ENCODE measurements at places on chromosomes 4 and X.

DNA sequence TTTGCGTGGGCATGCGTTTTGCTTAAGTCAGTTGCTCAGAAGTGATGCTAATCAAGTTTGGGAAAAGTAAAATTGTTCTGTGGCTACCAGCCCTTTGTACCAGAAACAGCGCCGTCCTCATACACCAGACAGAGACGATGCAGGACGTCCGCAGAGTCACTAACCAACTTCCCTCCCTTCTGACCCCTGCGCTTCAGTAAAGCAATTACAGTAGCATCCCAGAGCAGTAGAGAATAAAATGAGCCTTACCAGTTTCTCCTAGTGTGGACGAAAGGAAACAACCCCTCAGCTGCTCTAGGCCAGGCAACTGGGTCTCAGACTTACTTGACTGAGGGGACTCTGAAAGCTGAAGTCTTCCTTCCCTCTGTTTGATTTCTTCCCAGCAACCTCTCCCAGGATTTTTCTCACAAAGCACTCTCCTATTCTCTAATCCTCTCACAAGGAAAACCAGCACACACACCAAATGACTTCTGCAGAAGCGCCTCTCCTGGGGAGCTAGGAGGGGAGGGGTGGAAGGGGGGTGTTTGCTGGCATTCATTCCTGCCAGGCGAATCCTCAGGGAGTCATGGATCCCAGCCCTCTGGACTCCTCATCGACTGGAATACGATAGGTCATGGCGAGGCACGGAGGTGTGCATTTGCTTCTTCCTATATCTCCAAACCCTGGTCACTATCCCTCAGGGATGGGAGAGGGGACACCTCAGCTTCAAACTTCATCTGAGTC lies 56.0 kb upstream of the MID1 start:
- no peak for DNase-seq

GRCh38 chr4:89834486-89835209 lies 2.3 kb downstream of the SNCA start:
- no peak for DNase-seq

GRCh38 chrX:66009231-66009845 lies 30.5 kb downstream of the VSIG4 start:
- no peak for DNase-seq

- no peak for DNase-seq
Observed at GRCh38 chr4:118753685-118754084, 68.5 kb downstream of the METTL14 start.

GRCh38 chr4:109083911-109084310 lies 218.5 kb downstream of the COL25A1 start:
- DNase-seq = no peak

DNA sequence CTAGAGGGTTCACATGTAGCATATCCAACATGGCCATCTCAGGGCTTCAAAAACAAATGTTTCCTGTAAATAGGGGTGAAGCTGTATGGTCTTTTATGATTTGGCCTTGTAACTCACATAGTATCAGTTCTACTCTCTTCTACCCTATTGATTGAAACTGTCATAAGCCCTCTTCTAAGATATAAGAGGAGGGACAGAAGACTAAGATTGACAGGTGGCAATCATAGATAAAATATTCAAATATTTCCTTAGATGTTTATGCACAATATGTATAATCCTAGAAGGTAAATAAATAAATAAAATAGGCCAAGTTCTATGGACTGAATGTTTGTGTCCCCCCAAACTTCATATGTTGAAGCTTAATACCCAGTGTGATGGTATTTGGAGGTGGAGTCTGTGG lies 6.9 kb upstream of the BEX3 start:
- no peak for DNase-seq

DNA sequence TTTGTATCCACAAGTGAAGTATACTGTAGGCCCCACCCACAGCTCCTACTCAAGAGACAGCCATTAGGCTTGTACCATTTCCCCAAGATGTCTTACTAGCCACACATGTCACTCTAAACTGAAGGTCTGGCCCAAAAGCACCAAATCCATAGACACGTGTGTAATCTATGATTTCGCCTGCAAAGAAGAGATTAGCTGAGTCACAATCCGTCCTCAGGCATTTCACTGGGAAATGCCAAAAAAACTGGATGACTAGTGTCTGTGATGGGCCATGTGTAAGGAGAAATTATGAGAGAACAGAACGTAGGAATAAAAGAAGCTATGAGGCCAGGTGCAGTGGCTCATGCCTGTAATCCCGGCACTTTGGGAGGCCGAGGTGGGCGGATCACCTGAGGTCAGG lies 21.9 kb upstream of the RP2 start:
- no peak for DNase-seq

DNA sequence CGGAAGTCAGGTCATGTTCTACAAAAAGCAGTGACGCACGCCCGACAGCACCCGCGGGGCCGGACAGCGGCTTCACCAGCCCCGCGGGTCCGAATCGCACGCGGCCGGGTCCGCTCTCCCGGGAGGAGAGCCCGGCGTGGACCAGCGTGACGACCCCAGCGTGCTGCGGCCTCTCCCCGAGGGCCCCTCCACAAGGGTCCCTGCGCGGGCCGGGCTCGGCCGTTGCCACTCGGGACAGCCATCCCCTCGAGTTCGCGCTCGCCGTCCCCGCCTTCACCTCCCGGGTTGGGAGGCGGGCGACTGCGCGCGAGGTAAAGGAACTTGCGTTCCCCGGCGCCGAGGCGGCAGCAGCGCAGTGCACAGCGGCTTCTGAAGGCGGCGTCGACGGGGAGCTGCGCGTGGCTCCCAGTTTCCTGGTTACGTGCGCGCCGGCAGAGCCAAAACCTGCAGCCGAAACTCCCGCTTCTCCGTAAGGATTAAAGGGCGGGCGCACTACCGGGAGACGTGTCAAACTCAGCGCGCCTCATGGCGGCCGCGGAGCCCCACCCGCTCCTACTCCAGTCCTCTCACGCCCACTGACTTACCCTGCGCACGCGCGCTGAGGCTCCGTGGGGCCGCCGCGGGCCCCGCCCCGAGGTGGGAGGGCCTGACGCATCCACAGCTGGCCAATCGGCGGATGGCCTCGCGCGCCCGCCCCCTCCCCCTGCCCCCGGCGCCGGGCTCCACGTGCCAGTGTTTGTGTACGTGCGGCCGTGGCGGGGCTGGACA lies 416 bp upstream of the LRP2BP start:
- DNase-seq = peak; percentile 85

DNA sequence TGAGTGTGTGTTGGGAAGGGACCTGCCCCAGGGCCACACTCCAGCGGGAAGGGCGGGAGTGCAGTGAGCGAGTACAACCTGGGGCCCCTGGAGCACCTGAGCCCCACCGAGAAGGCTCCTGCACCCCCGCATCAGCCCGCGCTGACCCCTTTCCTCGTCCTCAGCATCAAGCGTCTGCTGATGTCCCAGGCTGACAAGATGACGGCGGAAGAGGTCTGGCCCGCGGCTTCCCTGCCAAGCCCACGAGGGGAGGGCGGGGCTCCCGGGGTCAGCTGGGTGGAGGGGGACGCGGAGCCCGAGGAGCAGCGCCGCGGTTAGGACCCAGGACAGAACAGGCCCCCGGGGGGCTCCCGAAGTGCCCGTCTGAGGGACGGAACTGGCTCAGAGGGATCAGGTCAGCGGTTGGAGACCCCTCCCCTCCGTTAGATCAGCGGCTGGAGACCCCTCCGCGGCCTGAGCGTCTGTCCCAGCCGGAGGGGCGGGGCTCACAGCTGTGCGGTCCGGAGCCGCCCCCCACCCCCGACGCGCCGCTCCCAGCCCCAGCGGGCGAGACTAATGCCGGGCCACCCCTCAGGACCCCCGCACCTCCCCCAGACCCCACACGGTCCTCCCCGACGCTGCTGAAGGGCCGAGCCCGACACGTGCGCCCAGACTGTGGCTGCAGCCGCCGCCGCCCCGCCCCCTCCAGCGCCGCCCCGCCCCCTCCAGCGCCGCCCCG lies 6.7 kb downstream of the MYL5 start:
- peak; percentile 79 for DNase-seq

GRCh38 chrX:16258882-16259281 lies 91.6 kb downstream of the MAGEB17 start:
- DNase-seq = no peak

DNA sequence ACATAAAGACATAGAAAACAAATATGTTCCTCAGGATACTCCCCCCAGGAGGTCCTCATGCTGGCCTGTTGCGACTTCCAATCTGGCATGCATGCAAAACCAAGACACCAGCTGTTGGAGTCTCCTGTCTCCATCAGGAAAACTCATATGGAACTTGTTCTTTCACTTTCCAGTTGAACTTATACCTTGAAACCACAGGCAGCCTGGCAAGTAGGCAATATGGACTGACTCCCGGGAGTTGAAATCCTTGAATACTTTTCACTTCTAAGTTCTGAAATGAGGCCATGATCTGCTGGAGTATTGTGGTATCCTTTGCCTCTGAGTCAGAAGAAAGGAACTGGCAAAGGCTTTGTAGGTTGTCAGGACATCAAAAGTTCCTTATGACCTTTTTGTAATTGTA lies 444.2 kb downstream of the IDS start:
- no peak for DNase-seq

- no peak for DNase-seq
Observed at GRCh38 chr4:7857238-7857701, 82.4 kb downstream of the AFAP1 start.

DNA sequence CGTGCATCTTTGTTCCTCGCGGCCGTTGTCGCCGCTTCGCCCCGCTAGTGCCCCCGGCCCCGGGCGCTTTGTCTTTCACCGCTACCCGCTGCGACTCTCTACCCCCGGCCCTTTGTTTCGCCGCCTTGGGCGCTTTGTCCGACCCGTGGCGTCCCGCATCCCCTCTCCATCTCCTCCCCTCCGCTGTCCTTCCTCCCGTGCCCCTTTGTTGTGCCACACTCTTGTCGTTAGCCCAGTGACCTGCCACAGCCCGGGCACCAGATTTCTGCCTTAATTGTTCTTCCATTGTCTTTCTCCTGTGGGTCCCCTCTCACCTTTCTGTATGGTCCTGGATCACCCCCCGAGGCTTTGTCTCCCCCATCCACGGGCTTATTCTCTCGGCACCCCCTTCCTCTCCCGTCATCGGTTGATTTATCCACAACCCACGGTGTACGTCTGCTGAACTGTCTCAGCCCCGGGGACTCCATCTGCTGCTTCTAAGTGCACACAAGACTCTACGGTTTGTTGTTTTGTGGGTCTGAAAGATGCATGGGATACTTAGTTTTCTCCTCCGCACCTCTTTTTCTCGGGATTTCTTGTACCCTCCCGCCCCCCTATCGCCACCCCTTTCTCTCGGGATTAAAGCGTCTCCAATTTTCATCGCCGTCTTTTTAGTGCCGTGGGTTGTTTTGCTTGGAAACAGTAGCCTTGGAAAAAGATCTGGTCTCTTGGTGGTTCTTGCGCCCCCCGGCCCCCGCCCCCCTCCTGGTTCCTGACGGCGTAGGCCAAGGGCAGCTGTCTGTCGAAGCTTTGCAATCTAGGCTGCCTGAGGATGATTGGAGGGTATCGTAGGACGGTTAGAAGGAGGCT lies 783 bp downstream of the RBPJ start:
- DNase-seq = no peak

DNA sequence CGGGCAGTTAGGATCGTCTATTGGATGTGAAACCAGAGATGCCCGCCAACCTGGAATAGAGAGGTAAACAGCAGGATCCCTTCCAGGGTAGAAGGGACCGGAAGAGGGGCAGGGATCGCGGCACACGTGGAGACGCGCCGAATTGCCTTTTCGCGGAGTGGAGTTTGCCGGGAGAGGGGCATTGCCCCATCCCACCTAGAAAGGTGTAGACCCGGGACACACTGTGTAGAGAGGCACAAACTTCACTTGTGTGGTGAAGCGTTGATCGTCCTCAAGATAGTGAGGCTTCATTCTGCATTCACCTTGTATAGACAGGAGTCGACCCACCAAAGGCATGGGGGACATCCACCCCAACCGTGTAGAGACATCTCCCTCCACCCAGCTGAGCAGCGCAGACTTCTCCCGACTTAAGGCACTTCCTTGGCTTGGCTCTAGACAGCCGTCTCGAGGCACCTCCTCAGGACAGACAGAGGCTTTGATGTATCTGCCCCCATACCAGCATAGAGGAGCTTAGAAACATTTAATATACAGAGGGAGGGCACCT lies 410 bp downstream of the GNL3L start:
- DNase-seq = no peak

DNA sequence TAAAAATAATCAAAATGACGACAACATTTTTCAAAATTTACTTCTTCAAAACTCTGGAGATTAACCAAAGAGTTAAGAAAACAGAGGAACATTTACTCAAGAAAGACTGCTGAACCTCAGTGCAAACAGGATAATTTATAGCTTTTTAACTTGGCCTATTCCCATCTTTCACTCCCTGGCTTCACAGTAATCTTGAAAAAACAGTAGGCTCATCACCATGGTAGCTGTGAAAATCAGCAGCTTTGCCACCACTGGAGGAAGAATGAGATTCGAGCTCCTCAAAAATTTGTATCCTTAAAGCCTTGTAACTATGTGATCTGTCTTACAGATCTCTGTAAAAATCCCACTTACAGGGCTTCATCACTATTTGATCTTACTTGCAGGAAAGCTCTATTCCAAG lies 447.7 kb upstream of the CTSO start:
- DNase-seq = no peak

- DNase-seq = no peak
Observed at GRCh38 chrX:48491809-48492208, 15.8 kb downstream of the FTSJ1 start.

- no peak for DNase-seq
Observed at GRCh38 chr4:68451246-68452211, 4.3 kb downstream of the TMPRSS11E start.

- no peak for DNase-seq
Observed at GRCh38 chrX:17566740-17567139, 170.6 kb upstream of the SCML1 start.

GRCh38 chr4:183602557-183603027 lies 56.4 kb downstream of the RWDD4 start:
- no peak for DNase-seq

- DNase-seq = no peak
Observed at GRCh38 chr4:6126971-6127745, 73.2 kb downstream of the JAKMIP1 start.

- no peak for DNase-seq
Observed at GRCh38 chr4:68797618-68798017, 18.2 kb upstream of the UGT2B10 start.

DNA sequence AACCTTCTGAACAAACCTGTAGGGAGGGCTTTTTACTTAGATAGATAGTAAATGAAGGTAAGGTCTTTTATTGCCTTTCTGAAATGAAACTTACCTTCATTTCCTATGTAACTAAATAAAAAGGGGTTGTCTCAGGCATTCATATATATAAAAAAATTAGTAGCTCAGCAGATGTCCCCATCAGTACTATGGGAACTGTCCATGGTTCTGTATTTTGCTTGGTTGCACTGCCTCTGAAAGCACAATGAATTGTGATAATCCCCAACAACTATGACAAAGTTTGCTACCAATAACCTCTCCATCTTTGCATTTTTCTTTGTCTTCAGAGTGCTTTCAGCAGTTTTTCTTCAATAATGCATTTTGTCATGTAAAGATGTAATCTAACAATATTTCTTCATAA lies 222.4 kb downstream of the SLIT2 start:
- no peak for DNase-seq
